COR-L47 (cell line): ENCODE measurements at places on chromosomes 4 and X.

DNA sequence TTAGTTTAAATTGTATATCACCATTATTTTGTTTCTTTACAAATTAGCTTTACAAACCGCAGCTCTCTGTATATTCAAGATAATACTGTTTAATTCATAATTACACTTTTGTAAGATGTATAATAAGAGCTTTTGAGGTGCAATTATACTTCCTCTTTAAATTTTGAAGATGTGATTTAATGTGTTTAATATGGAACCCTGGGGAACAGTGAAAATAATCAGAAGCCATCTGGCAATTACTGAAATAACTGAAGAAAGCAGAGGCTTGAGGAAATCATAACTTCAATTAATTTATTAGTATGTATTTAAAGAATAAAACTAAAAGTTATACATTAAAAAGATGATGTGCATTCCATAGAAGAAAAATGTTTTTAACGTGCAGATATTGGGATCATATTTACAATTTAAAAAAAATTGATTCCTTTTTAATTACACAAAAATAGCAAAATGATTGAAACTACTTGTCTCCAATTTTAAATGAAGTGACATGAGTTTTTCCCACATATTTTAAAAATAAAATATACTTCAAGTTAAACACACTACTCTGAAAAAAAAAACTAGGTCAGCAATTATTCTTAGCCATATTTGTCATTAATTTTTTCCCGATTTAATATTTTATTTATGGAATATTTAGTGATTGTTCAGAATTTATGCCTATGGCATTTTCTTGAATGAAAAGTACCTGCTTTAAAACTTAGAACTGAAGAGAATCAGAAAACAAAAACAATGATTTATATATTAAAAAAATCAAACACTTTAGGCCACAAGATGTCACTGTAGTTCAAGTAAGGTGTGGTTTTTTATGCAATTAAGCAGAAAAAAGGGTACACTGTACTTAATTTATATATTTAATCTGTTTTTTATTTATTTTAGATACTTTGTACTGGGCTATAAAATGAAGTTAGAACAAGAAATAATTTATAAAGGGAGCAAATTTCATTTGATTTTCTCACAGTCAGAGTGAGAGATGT is 942.7 kb upstream of the NDST4 start:
- peak; percentile 15 for DNase-seq

DNA sequence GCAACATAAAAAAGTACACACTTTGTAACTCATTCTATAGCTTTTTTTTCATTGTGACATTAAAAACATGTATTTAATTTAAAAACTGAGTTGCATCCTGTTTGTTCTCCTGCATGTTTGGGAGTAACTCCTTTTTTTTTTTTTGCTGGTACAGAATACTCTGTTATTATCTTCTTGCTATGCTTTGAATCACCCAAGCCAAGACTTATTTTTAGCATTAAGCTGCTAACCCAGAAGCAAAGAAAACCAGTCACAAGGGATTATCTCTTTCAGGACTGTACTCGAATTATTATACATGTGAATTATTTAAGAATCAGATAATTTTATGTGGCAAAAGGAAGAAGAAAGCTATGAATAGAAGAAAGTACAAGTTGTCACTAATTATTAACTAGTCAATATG is 194.9 kb downstream of the ADAMTS3 start:
- DNase-seq: no peak

DNA sequence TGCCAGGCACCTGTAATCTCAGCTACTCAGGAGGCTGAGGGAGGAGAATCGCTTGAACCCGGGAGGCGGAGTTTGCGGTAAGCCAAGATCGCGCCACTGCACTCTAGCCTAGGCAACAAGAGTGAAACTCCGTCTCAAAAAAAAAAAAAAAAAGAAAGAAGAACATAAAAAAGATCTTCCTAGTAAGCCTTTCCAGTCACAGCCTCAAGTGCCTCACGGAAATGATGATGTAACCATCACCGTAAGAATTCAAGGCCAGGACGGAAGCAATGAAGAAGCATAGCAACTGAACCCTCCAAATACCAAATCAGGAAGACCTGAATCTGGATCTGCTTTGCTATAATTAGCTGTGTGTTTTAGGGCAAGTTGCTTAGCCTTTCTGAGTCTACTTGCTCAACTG is 28.8 kb downstream of the RBM47 start:
- DNase-seq: no peak

GRCh38 chrX:39115166-39115565 is 313.9 kb downstream of the MID1IP1 start:
- no peak for DNase-seq

- no peak for DNase-seq
Observed at GRCh38 chr4:8155048-8155447, 3.6 kb downstream of the ABLIM2 start.

DNA sequence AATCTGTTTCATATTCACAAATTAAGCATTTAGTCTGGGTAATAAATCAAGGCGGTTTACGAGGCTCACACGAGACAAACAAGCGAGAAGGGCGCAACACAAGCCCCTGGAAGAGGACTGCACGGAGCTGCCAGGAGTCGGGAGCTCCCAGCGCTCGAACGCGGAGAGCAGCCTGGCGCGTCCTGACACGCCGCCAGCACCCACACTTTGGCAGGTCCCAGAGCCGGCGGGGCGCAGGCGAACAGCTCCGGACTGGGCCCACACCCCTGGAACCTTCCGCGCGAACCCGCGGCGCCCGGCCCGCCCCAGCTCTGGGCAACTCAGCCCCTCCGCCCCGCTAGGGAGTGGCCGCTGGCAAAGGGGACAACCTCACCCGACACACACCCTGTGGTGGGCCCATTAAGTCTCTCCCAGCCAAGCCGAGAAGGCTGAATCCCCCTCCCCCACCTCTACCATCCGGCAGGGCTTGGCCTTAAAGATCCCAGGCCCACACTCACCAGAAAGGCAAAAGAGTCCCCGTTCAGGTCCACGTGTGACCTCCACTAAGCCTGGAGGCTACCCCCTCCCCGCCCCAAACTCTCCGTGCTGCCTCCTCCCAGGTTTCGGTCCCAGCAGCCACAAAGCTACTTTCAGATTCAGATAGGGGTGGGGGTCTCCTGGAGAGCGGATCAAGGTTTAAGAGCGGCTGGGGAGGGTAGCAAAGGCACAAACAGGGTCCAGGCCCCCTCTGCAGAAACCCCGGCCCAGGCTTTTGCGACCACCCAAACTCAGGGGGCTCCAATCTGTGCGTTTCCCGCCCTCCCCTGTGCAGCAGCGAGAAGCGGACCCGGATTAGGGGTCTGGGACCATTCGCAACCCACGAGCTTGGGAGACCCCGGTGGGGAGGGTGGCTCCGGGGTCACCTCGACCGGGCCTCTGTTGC is 47.5 kb upstream of the BCOR start:
- peak; percentile 26 for DNase-seq

DNA sequence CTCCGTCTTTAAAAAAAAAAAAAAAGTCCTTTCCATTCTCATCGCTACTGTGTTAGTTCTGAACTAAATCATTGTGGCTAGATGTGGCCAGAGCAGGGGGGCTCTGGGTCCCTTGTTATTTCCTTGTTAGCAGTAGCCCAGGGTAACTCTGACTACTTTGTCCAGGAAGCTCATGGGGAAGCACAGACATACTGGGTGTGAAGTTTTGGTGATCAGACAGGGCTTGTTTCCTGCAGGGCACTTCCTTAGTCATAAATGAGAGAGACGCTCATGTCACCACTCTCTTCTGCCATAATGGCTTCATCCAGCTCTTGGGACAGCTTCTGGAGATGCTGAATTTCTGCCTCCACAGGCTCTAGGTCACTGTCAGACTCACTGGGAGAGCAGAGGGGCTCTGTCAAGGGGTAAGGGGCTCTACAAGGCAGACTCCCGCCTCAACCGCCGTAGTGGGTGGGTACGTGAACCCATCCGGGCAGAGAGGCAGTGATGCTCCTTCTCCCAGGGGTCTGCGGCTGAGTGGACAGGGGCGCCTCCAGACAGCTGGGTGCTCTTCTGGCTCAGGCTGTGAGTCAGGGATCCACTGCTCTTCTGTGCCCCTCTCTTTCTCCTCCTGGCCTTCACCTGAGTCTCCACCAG is 12.9 kb downstream of the STIM2 start:
- DNase-seq: no peak

DNA sequence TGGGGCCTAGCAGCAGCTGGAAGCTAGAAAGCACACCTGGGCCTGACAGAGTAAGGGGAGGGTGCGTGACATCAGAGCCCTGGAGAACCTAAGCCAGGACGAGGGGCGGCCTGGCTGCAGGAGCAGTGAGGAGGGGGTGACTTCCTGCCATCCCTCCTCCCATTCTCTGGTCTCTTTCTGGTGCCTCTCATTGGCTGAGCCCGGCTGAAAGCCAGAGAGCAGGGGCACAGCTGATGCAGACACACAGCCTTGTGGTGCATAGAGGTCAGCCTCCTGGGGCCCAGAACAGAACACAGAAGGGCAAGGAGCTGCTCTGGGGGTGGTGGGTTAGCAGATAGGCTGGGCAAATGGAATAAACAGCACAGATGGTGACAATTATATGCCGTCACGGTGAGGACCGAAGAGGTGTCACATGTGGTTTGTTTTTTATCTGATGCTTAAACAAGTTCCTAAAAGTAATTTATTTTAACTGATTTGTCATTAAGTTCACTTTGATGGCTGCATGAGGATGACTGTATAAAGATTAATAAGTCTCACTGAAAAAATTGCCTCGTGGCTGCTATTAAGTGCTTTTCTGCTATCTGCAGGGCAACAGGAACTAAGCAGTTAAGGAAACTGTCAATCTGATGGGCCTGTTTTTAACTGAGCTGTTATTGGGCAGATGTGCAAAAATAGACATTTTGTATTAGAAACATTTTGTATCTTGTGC is 102.0 kb downstream of the FNIP2 start:
- DNase-seq: no peak
